ENCODE measurements at places on chromosomes 3 and 15. TPM values are rescaled to one million over a fixed set of nuclear protein-coding genes. Genes with fewer than 3 reads are reported as not detected.

The PLA2G4B gene
- 0.50 TPM for total RNA-seq

The REC114 gene
- total RNA-seq, result not detected

The FAIM gene
- 14.4 TPM for total RNA-seq

The C3orf85 gene
- total RNA-seq, result not detected

The NAALADL2 gene
- total RNA-seq, result 15.9 TPM

The INSYN1 gene
- total RNA-seq, result 3.0 TPM

The MASP1 gene
- 1.2 TPM for total RNA-seq

The SH3GL3 gene
- not detected for total RNA-seq

The SPINT1 gene
- total RNA-seq, result 0.26 TPM

The OR5K3 gene
- total RNA-seq, result not detected

The CLDN18 gene
- total RNA-seq, result not detected

The CDCP1 gene
- 7.7 TPM for total RNA-seq

The TGM4 gene
- not detected for total RNA-seq

The AMOTL2 gene
- total RNA-seq, result 69.0 TPM

The CD96 gene
- under 0.01 TPM for total RNA-seq

The GBE1 gene
- total RNA-seq, result 259 TPM

The PCSK6 gene
- total RNA-seq, result 0.19 TPM

The FGD5 gene
- 5.4 TPM for total RNA-seq

The GOLGA8T gene
- total RNA-seq, result 0.26 TPM

The PRTG gene
- 0.62 TPM for total RNA-seq

The SMCO1 gene
- total RNA-seq, result not detected

The ZNF502 gene
- 5.2 TPM for total RNA-seq

The PLSCR5 gene
- total RNA-seq, result not detected

The TTLL13 gene
- under 0.01 TPM for total RNA-seq

The LRTM1 gene
- not detected for total RNA-seq

The FANCD2OS gene
- total RNA-seq, result not detected

The SPATA16 gene
- not detected for total RNA-seq

The WDR49 gene
- 0.12 TPM for total RNA-seq

The PPIB gene
- 1,108 TPM for total RNA-seq
